Activated CD8-positive, alpha-beta memory T cell treated with anti-CD3 and anti-CD28 coated beads, Interleukin-2, amount 10 ng/mL, durations not matched to agents 7 days and 5 days (primary cell): ENCODE measurements at places on chromosomes 16 and 17. TPM values are rescaled to one million over a fixed set of nuclear protein-coding genes. Genes with fewer than 3 reads are reported as not detected.

GRCh38 chr16:1784977-1785845 is 2.5 kb downstream of the NUBP2 start:
- no peak for DNase-seq

- DNase-seq, result no peak
Measured at GRCh38 chr17:47990962-47991731, 20.2 kb downstream of the CDK5RAP3 start.

The KRTAP2-2 gene
- total RNA-seq, result not detected

The COL1A1 gene
- total RNA-seq, result 0.67 TPM

The WFIKKN1 gene
- 0.23 TPM for total RNA-seq

The KRT33B gene
- total RNA-seq, result not detected
